ENCODE measurements at places on chromosomes 7 and 10. TPM values are rescaled to one million over a fixed set of nuclear protein-coding genes. Genes with fewer than 3 reads are reported as not detected.

GRCh38 chr10:77428691-77429395, 208.8 kb downstream of the KCNMA1 start:
- DNase-seq: no peak

GRCh38 chr7:30976381-30976780, 12.6 kb downstream of the GHRHR start:
- DNase-seq: no peak

GRCh38 chr10:61847087-61847486, 54.4 kb upstream of the ARID5B start:
- DNase-seq: no peak

The CYP3A7 gene
- 0.24 TPM for polyA plus RNA-seq

GRCh38 chr10:80412486-80412885, 4.1 kb downstream of the PRXL2A start:
- DNase-seq: no peak

DNA sequence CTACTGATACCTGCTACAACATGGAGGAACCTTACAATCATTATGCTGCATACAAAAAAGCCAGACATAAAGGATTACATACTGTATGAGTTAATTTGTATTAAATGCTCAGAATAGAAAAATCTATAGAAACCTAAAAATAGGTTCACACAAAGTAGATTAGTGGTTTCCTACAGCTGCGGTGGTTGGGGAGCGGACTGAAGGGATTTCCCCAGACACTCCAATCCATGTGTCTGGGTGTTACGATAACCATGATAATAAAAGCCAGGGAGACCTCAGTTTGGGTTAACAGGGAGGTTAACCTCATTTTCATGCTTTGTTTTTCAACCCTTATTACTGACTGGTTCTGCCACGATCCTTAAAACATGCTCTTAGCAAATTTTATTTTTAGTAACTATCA, 355.9 kb downstream of the KCNMA1 start:
- DNase-seq: no peak

The SHTN1 gene
- polyA plus RNA-seq: 4.9 TPM

DNA sequence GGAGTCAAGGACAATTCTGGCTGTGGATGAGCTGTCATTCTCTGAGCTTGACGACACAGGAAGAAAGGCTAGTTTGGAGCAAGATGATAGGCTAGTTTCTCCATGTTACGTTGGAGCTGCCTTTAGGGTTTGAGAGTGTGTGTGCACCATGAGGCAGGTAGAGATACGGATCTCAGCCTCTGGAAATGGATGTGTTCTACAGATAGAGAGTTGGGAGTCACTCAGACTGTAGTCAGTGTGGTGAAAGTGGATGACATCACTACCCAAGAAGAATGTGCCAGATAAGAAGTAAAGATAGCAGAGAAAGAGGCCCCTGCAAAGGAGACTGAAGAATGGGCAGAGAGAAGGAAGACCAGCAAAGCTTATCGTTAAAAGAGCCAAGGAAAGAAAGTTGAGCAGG, 42.4 kb downstream of the PNLIPRP3 start:
- no peak for DNase-seq

Measured in forelimb muscle (tissue), 1 donor.